Stimulated activated naive CD4-positive, alpha-beta T cell (primary cell): ENCODE measurements at places on chromosomes 2 and 18.

DNA sequence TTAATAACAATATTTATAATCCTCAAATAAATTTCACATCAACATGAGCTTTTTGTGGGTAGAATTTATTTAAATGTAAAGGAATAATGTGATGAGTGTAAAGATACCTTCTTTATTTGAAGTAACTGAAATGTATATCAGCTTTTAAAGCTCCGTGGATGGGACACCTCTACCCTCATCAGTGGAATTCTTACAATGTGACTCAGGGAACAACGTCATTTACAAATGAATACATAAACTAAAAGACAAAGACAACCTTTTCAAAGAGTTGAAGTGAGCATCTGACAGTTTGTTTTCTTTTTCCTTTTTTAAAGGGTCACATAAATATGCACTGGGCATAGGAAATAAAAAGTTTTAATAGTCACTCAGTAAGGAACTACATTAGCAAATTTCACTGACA lies 1127.0 kb upstream of the CRIM1 start:
- no peak for DNase-seq

DNA sequence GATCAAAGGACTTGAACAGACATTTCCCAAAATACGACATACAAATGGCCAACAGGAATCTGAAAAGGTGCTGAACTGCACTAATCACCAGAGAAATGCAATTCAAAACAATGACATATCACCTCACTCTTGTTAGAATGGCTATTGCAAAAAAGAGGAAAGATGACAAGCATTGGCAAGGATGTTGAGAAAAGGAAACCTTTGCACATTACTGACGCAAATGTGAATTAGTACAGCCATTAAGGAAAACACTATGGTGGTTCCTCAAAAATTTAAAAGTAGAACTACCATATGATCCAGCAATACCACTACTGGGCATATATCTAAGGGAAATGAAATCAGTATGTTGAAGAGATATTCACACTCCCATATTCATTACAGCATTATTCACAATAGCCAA lies 57.7 kb upstream of the ASPRV1 start:
- DNase-seq, result no peak

GRCh38 chr18:31744321-31745067 lies 16.2 kb downstream of the SLC25A52 start:
- no peak for DNase-seq

GRCh38 chr18:54967786-54968185 lies 8.5 kb upstream of the CCDC68 start:
- DNase-seq, result no peak

- DNase-seq, result no peak
Observed at GRCh38 chr2:18650221-18650620, 60.9 kb upstream of the NT5C1B start.

- no peak for DNase-seq
Observed at GRCh38 chr2:230843132-230843531, 21.6 kb upstream of the ITM2C start.

DNA sequence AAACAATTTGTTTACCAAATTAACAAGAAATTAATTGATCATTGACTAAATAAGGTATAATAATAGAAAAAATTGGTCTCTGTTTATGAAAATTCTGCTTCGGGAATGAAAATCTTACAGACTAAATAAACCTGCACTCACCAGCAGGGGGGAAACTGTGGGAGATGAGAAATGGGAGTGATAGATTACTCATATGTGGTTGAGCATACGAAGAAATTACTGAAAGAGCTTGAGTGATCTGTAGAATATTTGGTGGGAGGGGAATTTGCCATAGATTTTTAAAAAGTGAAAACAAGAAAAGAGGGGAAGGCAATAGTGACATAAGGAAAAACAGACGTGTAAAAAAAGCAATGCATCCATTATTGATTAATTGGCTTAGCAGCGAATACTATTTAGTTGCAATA lies 2.2 kb downstream of the HMSD start:
- no peak for DNase-seq

DNA sequence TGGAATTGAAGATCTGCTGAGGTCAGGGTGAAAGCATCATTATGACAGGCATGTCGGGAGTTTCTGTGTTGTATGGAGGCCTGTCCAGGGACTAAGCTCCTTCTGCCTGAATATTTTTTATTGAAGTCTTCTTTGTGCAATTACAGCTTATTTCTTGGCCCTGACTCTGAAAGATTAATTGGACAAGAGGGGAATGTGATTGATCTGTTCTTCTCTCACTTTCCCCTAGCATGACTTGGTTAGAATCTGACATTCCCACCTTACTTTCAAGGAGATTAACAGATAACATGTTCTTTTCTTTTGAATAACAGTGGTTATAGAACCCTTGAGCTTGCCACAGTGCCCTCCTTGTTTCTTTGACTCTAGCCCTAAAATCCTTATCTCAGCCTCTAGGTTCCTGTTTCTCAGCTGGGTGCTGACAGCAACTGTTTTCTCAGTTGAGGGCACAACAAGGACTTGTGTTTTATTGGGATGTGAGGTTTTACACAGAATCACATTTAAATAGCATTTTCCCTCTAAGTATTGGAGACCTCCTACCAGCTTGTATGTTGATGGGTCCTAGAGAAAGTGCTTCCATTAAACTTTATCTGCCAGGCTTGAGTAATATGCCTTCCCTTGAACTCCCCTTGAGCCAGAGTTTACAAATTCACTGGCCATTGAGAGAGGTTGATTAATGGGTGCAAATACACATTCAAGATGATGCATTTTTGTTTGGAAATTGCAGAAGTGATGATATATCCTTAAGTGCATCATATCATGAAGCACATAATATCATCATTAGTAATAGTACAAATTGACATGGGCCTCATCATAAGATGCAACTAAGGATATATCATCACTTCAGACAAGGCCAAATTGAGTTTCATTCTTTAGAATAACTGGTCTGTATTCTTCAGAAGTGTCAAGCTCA lies 12.5 kb downstream of the TTLL4 start:
- DNase-seq, result no peak

GRCh38 chr2:72915907-72916742 lies 1.2 kb upstream of the EMX1 start:
- DNase-seq, result no peak

GRCh38 chr2:215171151-215171550 lies 32.7 kb upstream of the ABCA12 start:
- no peak for DNase-seq

- no peak for DNase-seq
Observed at GRCh38 chr2:95305380-95306061, 8.4 kb downstream of the KCNIP3 start.

DNA sequence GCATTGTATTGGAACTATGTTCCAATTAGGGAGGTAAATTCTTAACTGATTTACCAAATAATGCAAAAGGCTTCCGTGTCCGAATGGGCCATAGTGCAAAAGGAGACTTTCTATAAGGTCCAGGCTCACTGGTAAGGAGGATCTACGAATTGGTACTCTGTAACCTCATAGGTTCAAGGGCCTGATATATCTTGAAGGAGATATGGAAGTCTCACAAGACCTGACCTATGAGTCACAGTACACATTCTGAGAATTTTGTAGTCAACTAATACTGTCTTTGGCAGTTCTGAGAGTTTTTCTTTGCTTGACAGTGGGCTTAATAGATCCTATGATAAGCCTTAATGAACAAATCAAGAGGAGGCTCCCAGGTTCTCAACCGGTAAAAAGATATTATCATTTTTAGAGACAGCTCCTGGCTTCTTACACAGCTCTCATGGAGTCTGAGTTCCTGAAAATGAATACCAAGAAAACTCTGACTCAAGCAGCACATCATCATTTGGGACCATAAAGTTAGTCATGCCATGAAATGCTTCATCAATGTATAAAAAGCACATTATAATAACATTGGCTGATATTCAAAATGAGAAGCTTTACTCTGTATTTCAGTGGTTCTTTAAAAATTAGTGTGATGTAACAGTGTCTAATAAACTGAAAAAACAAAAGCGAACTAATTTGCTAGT lies 1275.2 kb upstream of the CRIM1 start:
- DNase-seq, result no peak

DNA sequence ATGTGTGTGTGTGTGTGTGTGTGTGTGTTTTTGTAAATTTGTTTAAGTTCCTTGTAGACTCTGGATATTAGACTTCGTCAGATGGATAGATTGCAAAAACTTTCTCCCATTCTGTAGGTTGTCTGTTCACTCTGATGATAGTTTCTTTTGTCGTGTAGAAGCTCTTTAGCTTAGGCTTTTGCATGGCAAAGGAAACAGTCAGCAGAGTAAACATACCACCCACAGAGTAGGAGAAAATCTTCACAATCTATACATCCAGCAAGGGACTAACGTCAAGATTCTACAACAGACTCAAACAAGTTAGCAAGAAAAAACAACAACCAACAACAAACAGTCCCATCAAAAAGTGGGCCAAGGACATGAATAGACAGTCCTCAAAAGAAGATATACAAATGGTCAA lies 336.7 kb upstream of the ATP5MC3 start:
- no peak for DNase-seq

GRCh38 chr2:238974081-238974480 lies 126.2 kb downstream of the TWIST2 start:
- no peak for DNase-seq

DNA sequence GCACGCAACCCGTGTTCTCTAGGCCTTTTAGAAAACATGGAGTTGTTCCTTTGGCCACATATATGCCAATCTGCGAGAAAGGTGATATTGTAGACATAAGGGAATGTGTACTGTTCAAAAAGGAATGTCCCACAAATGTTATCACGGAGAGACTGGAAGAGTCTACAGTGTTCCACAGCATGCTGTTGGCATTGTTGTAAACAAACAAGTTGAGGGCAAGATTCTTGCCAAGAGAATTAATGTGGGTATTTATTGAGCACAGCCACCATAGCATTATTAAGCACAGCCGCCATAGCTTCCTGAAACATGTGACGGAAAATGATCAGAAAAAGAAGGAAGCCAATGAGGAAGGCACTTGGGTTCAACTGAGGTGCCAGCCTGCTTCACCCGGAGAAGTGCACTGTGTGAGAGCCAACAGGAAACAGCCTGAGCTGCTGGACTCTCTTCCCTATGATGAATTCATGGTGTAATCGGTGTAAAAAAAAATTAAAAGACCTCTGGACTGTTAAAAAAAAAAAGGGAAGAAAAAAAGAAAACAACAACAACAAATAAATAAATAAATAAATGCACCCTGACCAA lies 29.0 kb upstream of the REL start:
- no peak for DNase-seq

DNA sequence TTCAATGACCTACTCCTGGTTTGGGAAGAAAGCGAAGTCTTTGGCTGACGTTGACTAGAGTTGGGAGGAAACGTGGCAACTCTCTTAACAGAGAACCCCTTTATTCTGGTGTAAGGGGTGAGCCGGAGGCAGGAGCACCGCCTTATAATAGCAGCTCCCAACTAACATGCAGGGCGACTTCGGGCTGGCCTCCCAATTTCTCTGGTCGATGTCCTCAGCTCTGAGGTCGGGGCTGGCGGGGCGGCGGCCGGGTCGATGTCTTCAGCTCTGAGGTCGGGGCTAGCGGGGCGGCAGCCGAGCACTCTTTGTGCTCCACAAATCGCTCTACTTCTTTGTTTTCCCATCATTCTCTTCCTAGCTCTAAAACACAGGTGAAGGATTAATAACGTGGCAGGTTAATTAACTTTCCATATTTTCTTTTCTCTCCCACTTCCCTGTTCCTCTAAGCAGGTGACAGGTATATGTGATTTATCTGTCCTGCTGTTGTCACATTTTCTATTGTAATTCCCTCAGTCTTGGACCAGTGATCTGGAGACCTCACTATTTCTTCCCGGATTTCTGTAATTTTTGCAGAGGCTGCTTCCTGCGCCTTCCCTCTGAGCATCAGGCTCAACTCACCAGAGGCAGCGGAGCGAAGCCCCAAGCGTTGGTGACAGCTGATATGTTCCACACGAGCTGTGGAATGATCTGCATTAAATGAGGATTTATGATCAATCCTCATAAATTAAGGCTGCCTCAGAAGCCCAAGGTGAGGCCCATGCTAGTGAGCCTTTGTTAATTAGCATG lies 64.3 kb downstream of the ACKR3 start:
- DNase-seq, result no peak

GRCh38 chr2:11862049-11862448 lies 115.6 kb downstream of the LPIN1 start:
- no peak for DNase-seq

DNA sequence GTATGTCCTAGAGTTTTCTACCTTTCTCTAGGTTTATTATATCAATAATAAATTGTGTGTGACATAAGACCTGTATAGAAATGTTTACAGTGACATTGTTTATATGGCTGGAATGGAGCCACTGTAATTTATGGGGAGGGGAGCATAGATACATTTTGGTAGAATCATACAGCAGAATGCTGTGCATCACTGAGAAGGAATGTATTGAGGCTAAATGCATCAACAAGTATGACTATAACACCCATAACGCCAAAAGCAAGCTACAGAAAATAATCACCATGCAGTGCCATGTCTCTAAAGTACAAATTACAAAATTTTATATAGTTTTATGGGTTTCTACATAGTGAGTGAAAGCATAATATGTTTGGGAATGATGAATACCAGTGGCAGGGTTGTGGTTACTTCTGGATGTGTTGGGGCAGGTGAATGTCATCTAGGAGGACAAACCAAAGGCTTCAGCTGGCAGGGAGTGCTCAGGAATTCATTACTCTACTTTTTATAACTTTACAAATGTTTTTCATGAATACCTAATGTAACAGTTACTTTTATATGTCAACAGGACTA lies 226.0 kb upstream of the NETO1 start:
- no peak for DNase-seq

DNA sequence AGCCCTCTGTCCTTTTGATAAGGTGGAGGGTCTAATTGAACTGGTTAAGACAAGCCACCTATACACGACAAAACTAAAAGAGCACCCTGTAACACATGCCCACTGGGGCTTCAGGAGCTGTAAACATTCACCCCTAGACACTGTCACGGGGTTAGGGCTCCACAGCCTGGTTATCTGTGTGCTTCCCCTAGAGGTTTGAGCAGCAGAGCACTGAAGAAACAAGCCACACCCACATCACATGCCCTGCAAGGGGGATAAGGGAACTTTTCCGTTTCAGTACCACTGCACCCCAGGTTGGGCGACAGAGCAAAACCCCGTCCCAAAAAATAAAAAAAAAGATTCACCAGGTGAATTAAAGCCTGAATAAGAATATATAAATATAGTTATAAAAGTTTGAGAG lies 913.7 kb upstream of the ACVR2A start:
- no peak for DNase-seq

DNA sequence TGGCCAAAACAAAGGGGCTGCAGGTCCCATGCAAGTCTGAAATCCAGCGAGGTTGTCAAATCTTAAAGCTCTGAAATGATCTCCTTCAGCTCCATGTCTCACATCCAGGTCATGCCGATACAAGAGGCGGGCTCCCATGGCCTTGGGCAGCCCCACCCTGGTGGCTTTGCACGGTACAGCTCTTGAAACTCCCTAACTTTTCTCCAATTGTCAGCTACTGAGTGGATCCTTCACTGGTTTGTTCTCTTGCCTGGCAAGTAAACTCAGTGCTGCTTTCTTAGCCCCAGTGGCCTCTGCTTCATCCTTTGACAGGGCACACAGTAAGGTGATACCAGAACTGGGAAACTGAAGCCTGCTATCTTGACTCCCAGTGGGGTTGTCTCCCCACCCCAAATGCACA lies 26.3 kb downstream of the SERPINB13 start:
- DNase-seq, result no peak

- no peak for DNase-seq
Observed at GRCh38 chr18:60892855-60893254, 440.4 kb upstream of the CDH20 start.
